NCI-H526 treated with DMSO at 0.1 percent for 48 hours (cell line): ENCODE measurements at places on chromosomes 12 and 14.

DNA sequence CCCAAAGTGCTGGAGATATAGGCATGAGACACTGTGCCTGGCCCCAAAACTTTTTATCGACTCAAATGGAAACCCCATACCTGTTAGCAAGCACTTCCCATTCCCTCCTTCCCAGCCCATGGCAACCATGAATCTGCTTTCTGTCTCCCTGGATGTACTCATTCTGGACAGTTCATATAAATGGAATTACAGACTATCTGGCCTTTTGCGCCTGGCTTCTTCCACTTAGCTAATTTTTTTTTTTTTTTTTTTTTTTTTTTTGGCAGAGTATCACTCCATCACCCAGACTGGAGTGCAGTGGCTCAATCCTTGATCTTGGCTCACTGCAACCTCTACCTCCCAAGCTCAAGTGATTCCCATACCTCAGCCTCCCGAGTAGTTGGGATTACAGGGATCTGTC lies 134.5 kb upstream of the MED13L start:
- DNase-seq: no peak

GRCh38 chr12:49322367-49322707 lies 718 bp upstream of the TROAP start:
- DNase-seq: no peak

GRCh38 chr14:63996016-63996415 lies 143.2 kb downstream of the SYNE2 start:
- no peak for DNase-seq

DNA sequence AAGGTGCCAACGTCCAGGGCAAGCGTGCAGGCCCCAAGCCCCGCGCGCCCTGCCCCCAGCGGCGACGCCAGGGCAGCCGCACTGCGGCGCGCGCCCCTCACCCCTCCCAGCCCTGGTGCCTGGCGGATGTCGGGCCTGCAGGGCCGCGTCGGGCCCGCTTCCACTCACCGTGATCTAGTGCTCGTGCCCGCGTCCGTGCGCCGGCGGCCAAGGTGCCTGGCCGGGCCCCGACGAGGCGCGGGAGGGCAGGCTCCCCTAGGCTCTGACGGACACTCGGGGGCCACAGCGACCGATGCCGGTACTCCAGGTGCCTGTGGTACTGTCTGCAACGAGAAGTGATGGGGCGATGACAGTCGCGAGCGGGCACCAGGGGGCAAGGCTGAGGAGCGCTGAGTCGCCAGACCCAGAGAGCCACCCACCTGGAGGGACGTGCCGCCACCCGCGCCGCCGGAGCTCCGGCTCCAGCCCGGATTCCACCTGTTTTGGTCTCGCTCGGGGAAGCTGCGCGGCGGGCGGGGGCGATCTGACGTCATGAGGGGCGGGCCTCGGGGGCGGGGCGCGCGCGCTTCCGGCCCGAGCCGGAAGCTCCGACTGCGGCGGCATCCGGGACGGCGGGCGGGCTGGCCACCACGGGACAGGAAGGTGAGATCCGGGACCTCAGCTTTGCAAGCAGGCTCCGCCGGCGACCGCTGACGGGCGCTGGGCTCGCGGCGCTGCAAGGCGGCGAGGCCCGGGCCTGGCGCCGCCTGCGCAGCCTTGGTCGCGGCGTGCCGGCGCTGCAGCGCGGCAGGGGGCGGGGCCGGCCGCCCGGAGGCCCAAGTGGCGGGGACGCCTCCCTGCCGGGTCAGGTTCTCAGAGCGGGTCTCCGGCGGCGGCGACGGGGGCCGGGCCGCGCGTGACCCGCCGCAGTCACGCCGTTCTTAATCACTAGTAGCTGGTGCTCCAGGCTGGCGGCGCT lies at the start of the genes LYSET and MOAP1:
Gene LYSET, plus strand, starts transcription at position 927 of the 958 bp plus-strand sequence. CDS start 89 bp downstream, outside the sequence.
Gene MOAP1, minus strand, starts transcription at position 507 of the 958 bp plus-strand sequence. CDS start 655 bp downstream, outside the sequence.
- DNase-seq: peak; percentile 59

- no peak for DNase-seq
Measured at GRCh38 chr14:95841668-95842067, 35.0 kb upstream of the TUNAR start.

DNA sequence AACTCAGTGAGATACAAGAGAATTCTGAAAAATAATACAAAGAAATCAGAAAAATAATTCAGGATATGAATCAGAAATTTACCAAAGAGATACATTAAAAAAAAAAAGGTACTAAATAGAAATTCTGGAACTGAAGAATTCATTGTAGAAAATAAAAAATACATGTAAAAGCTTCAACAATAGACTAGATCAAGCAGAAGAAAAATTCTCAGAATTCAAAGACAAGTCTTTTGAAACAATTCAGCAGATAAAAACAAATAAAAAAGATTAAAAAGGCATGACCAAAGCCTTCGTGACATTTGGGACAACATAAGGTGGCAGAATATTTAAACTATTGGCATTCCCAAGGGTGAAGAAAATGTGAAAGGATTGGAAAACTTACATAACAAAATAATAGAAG lies 133.1 kb upstream of the CNOT2 start:
- no peak for DNase-seq

- no peak for DNase-seq
Measured at GRCh38 chr14:87030197-87030596, 962.8 kb downstream of the GALC start.

- no peak for DNase-seq
Measured at GRCh38 chr12:30701056-30701455, 5.4 kb upstream of the IPO8 start.

GRCh38 chr12:103102225-103102744 lies 144.8 kb downstream of the ASCL1 start:
- no peak for DNase-seq

DNA sequence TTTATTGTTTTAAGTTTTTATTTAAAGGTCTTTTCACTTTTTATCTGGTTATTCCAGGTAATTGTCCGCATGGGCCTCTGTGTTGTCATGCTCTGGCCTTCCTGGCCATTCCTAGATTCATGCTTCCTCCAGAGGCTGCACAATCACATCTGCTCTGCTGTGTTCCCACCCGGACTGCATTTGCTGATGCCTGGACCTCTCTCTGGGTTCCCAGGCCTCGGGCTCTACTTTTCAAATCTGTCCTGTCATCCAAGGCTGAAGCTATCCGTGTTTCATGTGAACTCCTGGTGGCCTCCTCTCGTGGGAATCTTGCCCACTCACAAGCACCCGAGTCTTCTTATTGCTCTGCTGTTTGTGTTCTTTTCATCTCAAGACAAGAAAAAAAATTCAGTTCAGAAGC lies 16.1 kb upstream of the VDR start:
- DNase-seq: no peak

- no peak for DNase-seq
Measured at GRCh38 chr14:22434030-22434429, 155.0 kb downstream of the DAD1 start.

- DNase-seq: no peak
Measured at GRCh38 chr12:24860546-24860945, 88.4 kb downstream of the BCAT1 start.

DNA sequence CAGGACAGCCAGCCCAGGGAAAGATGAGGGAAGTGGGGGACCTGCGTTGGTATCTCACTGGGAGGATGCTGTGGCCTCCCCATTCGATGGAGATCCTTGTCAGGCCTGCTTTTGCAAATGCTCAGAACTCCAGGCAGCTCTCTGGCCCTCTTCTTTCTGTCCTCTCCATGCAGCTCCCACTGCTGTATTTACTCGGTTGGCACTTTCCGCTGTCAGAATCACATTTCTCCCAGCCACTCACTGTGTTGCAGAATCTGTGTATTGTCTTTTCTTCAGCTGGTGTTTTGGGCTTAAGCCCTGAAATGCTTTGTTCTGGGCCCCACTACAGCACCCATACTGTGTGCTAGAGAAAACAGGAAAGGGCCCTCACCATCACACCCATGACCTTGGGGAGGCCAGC lies 401.1 kb downstream of the RGS6 start:
- no peak for DNase-seq

DNA sequence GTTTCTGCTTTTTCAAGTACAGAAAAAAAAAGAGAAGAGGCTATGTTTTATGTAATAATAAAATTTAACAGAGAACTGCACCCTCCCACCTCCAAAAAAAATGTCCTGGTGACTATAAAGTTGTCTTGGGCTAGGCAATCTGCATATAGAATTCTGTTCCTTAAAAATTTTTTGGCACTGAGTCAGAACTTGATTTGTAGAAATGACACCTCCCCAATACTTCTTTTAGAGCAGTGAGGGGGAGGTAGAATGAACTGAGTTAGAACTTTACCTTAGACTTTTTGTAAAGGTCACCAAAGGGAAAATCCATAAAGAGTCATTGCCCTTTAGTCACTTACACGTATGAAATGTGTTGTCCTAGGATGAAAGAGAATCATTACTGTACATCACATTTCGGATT lies 80.0 kb downstream of the BTG1 start:
- no peak for DNase-seq

DNA sequence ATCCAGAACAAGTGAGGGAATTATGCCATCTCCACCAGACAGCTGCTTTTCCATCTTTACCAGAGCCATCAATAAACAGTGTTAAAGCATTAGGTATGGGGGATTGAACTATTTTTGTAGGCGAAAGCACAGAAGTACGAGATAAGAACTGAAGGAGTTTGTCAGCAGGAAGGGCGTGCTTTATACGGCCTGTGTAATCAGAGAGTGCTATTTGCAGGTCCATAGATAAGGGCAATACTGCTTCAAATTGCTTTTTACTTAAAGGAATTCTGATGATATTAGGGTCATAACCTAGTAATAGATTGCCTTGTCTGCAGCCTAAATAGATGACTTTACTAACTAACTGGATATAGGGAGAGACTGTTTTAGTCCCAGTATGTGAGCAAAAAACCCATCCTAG lies 20.3 kb upstream of the CLEC4E start:
- no peak for DNase-seq

DNA sequence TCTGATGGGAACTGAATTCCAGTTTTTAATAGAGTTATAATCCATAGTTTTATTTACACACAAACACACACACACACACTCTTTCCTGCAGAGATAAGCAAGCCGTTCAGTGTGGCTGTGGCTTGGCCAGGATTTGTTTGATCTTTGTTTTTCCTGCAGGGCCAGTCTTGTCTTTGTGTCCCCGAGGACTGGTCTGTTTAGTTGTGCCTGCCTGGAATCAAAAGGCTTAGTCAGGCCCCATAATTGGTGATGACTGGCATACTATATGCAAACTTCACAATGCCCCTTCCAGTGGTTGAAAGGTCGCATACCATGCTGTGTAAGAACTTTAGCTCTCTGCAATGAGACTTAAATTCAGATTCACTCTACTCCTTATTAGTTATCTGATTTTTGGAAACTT lies 26.0 kb downstream of the WBP11 start:
- DNase-seq: no peak

DNA sequence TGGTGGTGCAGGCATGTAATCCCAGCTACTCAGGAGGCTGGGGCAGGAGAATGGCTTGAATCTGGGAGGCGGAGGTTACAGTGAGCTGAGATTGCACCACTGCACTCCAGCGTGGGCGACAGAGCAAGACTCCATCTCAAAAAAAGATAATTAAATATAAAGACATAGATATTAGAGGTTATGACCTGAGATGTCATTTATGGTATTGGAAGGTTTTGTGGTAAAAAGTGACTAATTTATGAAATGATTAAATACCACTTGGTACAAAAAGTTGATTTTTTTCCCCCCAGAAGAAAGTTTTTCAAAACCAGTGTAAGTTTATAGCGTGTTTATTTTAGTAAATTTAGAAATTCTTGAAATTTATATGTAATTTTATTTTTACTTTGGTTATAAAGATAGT lies 4.3 kb downstream of the AEBP2 start:
- no peak for DNase-seq

DNA sequence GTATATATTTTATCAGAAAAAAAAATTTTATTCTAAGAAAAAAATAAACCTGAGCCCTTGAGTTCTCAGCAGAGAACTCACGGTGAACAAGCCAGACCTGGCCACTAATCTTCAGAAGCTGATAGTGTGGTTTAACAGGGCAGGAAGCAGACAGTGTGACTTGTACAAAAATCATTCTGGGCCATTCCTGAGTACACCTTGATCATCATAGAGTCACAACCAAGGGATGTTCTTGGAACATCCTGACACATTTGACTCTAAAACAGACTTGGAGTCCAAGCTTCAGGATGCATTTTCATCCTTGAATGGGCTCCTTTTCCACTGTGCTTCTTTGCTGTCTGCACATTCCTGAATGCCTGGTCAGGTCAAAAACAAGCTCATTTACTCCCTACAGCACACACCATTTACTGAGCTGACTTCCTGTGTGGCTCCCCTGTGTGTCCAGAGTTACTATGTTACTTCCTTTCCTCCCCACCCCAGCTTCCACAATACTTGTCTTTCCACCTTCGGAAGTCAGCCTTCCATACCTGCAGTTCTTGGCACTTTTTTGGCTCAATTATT lies 112.0 kb downstream of the ANO6 start:
- DNase-seq: no peak

DNA sequence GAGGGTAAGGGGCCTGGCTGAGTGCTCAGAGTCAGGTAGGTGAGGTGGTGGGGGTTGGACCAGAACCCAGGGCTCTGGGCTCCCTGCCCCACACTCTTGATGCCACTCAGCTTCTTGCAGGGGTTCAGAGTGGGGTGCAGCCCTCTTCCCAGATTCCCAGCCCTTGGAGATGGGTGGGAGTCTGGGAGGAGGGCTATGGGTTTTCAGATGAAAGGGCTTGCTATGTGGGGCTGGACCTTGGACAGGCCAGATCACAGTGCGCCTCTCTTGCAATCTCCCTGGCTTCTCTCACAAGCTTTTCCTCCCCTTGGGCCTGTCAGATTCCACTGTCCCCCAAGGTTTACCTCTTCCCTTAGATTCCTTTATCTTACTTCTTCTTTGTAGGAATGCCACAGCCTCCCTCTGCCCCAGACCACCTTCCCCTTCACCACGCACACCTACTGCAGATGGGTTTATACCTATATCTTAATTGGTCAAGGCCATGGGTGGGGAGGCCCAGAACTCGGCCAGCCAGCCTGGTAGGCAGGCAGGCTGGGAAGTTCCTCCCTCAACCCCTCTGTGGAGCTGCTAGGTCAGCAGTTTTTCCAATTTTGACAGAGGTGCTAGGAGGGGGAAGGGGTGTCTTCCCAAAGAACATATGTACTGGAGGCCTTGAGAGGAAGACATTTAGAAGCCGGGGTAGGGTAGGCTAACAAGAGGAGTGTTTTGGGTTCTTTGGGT lies 1.4 kb downstream of the NYNRIN start:
- DNase-seq: no peak

- DNase-seq: no peak
Measured at GRCh38 chr14:105193916-105194782, 13.0 kb upstream of the NUDT14 start.

- peak; percentile 10 for DNase-seq
Measured at GRCh38 chr12:10140001-10140400, 10.0 kb upstream of the CLEC7A start.

GRCh38 chr14:31920001-31920400 lies 157.1 kb upstream of the ARHGAP5 start:
- no peak for DNase-seq

GRCh38 chr12:123502163-123502704 lies 31.3 kb downstream of the RILPL1 start:
- no peak for DNase-seq
